DMS 273 treated with DMSO at 0.1 percent for 48 hours (cell line): ENCODE measurements at places on chromosomes 1 and 21.

DNA sequence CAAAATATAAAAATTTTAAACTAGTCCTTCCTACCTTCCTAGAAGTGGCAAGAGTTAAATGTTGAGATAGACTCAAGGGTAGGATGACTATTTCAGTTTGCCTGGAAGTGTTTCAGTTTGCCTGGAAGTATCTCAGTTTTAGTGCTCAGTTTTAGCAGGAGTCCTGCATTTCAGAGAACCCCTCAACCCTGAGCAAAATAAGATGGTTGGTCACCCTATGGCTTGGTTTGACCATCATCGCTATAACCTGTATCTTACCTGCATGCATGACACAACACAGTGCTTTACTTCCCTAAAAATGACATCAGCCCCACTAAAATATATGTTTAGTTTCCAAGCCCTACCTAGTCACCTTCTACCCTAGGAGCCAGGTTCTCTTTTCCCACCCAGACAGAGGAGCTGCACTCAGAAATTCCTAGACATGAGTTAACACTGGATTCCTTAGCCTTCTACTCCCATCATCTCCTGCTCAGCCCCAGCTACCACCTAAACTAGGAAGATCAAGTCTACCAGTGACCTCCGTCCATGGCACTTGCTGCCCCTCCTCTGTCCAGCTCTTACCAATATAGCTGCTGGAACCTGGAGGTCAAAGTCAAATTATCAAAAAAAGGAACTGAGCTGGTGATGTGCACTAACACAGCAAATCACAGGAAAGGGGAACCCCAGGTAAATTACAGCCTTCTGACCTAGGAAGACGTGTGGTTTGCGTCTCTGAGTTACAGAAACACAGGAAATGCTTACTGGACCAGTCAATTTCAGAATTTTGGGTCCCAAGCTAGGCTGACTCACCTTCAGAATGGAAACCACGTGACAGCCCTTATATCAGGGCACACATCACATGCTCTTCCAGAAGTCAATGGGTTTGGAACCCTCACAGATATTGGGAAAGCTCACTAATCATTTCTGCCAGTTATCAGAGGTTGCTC, 2.2 kb upstream of the G0S2 start:
- DNase-seq = no peak

GRCh38 chr1:34371829-34372532, 195.3 kb downstream of the C1orf94 start:
- DNase-seq = no peak

GRCh38 chr1:110508028-110508940, 10.7 kb downstream of the KCNA10 start:
- no peak for DNase-seq

- no peak for DNase-seq
Observed at GRCh38 chr1:24727501-24728216, 17.6 kb upstream of the CLIC4 start.

- DNase-seq = no peak
Observed at GRCh38 chr1:207810173-207810572, 58.3 kb downstream of the CD46 start.

DNA sequence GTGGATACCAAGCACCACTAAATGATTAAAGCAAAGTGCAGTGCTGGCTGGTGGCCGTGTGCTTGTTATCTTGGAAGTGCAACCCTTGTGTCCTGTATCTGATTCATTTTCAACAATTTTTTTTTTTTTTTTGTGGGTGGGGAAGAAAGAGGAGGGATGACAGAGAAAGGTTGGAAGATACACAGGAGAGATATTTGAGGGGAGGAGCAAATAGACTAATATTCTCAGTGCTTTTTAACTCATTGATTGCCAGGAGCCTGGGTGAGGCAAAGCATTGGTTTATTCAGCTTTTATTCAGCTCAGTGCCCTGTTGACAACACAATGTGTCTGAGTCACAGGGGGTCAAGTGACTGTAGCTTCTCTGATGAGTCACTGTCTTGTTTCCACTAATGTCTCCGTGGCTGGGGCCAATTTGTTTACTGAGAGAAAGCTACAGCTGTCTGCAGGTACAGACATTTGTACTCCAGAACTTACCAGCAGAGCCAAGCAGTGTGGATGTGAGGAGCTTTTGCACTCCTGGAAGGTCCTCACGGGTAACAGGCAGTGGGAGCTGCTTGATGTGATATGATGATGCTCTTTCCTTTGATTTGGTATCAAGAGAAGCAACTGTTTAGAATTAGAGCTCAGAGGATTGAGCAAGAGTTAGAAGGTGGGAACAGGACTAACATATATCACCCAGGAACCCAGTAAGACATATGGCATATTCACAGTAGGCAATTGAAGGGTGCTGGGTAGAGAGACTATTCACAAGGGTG, 23.6 kb upstream of the DNM3 start:
- DNase-seq = no peak

- no peak for DNase-seq
Observed at GRCh38 chr1:8412183-8412831, 94.4 kb downstream of the SLC45A1 start.

- no peak for DNase-seq
Observed at GRCh38 chr21:25405984-25406383, 201.3 kb downstream of the MRPL39 start.

DNA sequence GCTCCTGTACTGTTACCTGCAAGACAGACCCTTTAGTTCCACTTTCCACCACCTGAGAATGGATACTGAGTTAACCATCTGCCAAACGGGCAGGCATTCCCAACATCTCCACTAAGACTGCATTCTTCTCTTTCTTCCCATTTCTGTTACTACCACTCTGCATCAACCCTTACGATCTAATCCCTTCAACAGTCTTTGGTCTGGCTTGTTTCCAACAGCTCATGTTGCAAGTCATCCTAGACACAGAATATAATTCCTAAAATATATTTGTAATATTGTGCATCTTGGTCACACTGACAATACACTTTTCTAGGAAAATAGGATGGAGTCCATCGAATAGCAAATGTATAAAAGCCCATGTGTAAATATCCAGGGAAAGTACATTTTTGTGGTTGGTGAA, 166.7 kb downstream of the SIPA1L2 start:
- no peak for DNase-seq

DNA sequence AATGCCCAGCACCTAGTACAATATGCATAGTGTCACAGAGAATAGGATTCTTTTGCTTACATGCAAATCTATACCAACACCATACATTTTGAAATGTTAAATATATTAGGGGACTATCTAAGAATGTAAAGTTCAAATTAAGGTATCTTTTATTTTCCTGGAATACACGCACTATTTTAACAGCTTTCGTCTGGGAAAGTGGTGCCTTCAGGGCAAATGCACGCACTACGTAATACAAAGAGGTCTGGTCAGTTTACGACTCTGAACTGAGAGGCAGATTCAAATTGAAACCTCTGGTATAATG, 931 bp downstream of the FUBP1 start:
- DNase-seq = no peak

- no peak for DNase-seq
Observed at GRCh38 chr1:211832661-211833060, 2.1 kb upstream of the LPGAT1 start.

DNA sequence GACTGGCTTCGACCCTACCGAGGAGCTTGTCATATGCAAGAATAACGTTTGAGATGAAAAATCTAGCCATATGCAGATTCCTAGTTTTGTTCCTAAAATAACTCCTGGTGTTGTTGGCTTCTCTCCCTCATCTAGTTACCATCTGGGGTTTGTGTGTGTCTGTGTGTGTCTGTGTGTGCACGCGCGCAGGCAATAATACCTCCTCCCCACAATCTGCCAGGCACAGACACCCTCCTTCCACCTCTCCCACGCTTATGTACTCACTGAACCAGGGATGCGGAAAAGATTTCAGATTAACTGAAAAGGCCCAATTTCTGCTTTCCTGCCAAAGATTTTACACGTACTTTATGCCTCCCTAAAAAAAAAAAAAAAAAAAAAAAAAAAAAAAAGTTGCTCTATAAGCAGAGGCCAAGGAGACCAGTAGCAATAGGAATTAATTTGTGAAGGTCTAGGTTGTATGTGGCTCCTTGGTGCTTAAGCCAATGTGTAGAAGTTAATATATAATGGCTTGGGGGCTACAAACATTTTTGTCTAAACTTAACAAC, 452.7 kb downstream of the NUF2 start:
- DNase-seq = peak; percentile 3

- DNase-seq = no peak
Observed at GRCh38 chr1:68950036-68950435, 453.2 kb upstream of the DEPDC1 start.

DNA sequence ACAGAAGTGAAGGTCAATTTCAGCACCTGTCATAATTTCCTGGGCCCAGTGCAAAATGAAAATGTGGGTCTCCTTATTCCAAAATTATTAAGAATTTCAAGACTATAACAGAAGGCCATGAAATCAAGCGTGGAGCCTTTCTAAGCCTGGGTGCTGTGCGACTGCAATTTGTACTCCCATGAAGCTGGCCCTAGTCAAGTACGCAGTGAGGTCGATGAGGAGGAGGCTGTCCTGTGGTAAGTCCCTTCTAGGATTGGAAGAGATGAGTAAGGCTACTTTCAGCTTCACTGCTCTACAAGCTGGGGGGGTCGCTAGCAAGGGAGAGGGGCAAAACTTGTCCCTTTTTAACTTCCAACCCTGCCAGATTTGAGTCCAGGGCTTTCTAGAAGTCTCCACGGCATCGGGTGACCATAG, 410 bp upstream of the NUDC start:
- DNase-seq = no peak

DNA sequence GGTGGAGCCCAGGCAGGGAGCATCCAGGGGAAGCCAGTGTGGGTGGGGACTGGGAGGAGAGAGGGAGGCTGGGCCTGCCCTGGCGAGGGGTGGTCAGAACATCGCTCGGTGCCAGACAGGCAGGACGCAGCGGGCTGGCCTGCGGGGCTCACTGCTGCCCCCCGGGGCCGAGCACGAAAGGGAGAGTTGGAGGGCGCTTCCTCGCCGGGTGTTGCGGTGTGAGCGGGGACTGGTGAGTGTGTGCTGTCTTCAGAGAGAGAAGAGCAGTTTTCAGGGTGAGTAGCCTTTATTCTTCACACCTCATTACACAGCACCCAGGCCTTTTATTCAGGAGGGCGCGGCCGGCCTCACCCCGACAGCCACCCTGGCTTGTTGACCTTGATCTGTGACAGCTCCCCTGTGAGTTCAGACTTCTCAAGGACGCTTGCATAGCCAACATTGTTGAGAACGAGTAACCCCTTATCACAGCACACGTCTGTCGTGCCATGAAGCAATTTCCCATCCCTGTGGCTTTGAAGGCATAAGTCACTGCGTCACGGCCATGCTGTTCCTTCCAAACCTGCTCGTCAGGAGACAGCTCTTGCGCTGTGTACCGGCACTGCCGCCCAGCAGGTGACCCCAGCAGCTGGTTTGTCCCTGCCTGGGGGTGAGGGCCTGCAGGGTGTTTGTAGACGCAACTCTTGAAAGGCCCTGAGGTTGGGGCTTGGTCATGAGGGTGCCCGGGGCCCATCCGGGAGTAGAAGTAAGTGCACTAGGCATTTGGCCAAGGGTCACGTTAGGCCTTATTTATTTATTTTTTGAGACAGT, 54.6 kb downstream of the PRKCZ start:
- no peak for DNase-seq

DNA sequence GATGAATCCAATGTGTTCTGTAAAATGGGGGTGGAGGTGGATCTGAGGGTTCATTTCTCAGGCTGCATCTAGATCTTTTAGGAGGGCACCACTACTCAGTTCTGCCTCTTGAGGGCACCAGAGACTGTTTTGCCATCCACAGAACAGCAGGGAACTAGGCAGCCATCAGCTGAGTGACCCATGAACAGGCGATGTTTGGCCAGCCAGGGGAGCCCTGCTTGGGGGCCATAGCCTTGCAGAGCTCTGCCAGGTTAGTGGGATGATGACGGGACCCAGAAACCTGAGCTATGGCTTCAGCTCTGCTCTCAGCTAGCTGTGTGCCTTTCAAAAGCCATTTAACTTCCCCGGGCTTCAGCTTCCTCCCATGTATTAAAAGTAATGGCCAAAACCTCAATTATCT, 13.4 kb upstream of the NOS1AP start:
- DNase-seq = peak; percentile 45

- no peak for DNase-seq
Observed at GRCh38 chr1:54221113-54221834, 21.3 kb downstream of the MRPL37 start.

DNA sequence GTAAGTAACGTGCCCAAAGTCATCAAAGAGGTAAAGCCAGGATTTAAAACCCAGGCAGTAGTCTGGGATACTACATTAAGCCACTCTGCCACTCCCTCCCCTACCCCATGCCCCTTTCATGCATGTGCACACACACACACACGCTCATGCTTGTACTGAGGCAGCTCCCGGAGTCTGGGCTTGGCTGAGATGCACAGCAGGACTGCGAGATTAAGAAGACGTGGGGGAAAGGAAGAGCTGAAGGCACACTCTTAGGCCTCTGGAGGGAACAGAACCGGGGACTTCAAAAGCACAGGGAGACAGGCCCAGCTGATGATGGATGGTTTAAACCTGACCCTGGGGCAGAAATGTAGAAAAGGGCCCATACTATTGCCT, 98.3 kb downstream of the GLIS1 start:
- DNase-seq = no peak
